ENCODE measurements at places on chromosomes 3 and 15. TPM values are rescaled to one million over a fixed set of nuclear protein-coding genes. Genes with fewer than 3 reads are reported as not detected.

The TM4SF18 gene
- 0.36 TPM for total RNA-seq

The TLR9 gene
- not detected for total RNA-seq

The SERP1 gene
- total RNA-seq, result 190 TPM

The RTP3 gene
- not detected for total RNA-seq
